RPMI7951 (cell line): ENCODE measurements at places on chromosomes 11 and 22. TPM values are rescaled to one million over a fixed set of nuclear protein-coding genes. Genes with fewer than 3 reads are reported as not detected.

DNA sequence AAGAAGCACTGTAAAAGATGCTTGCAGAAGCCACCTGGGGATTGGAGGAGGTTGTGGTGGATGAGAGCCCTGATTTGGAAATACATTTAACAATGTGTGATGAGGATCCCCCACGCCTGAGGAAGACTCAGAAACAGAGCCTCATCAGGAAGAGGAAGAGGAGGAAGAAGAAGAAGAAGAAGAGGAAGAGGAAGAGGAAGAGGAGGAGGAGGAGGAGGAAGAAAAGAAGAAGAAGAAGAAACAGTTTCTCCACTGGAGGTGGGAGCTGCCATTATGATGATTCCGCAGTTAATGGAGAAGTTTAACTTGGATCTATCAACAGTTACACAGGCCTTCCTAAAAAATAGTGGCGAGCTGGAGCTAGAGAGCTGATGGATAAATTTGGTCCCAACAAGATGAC is 50.1 kb downstream of the CECR2 start:
- no peak for DNase-seq

- DNase-seq = no peak
Measured at GRCh38 chr11:102360681-102361080, 13.7 kb downstream of the BIRC2 start.

- DNase-seq = no peak
Measured at GRCh38 chr22:20729194-20729593, 44.7 kb upstream of the SERPIND1 start.

NAALAD2 gene
- total RNA-seq = 0.24 and 0.59 TPM in 2 replicates

- DNase-seq = peak; percentile 92
Measured at GRCh38 chr11:65652511-65653228, 10.0 kb downstream of the RELA start.

FAM89B gene
- total RNA-seq = 36.9 and 43.1 TPM in 2 replicates

OR6A2 gene
- total RNA-seq = 0.10 and 0.24 TPM in 2 replicates

IFTAP gene
- total RNA-seq = 40.8 and 58.0 TPM in 2 replicates
